Stimulated activated CD8-positive, alpha-beta memory T cell treated with anti-CD3 and anti-CD28 coated beads, Interleukin-15, amount 100 ng/mL, for 4 hours (primary cell): ENCODE measurements at places on chromosomes 16 and 17.

GRCh38 chr17:70405492-70406220, 236.3 kb downstream of the KCNJ2 start:
- DNase-seq, result no peak

DNA sequence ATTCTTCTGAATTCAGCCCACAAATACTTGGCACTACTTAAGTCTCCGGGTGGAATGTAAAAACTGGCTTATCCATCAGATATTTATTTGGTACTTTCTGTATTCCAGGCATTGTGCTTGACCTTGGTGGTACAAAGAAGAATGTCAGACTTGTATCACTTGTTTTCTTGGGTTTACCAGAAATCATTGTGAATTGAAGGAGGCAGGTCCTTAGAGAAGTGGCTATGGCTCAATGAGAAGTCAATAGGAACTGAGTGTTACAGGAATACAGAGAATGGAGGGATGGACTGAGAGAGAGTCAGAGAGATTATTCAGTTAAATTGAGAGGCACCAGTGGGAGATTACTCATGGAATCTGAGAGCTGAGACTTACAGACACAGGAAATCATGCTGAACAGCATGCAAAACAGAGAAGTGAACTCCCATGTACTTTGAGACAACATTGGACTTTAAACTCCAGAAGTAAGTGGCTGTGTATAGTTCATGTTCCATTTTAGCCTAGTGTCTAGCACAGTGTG, 704.1 kb downstream of the CDH11 start:
- no peak for DNase-seq

DNA sequence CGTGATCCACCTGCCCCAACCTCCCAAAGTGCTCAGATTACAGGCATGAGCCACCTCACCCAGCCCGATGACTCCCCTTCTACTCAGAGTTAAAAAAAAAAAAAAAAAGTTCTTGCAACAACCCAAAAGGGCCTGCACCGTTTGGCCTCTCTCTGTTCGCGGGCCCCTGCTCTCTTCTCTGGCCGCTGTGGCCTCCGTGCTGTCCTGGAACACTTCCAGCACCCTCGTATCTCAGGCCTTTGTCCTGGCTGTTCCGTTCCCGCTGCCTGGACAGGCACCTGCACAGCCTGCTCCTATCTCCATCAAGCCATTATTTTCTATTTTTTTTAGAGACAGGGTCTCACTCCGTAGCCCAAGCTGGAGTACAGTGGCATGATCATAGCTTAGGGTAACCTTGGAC, 10.8 kb downstream of the MYO1C start:
- DNase-seq, result no peak

DNA sequence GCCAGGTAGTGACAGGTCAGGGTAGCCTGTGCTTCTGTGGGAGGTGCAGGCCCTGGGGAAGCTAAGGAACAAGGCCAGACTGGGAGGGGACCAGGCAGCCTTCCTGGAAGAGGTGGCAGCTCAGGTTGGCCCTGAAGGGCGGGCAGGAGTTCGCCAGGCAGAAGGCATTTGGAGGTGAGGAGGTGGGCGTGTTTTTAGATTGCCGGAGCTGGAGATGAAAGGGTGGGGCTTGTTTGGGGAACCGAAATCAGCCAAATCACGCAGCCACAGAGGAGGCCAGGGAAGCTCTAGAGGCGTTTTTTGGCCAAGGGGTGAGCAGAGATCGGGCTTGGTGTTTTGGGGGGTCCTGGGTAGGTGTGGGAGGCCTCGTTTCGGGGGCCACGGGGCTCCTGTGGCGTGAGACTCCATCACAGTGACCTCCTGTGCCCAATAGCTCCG, 7.6 kb downstream of the ADCY7 start:
- DNase-seq, result no peak

DNA sequence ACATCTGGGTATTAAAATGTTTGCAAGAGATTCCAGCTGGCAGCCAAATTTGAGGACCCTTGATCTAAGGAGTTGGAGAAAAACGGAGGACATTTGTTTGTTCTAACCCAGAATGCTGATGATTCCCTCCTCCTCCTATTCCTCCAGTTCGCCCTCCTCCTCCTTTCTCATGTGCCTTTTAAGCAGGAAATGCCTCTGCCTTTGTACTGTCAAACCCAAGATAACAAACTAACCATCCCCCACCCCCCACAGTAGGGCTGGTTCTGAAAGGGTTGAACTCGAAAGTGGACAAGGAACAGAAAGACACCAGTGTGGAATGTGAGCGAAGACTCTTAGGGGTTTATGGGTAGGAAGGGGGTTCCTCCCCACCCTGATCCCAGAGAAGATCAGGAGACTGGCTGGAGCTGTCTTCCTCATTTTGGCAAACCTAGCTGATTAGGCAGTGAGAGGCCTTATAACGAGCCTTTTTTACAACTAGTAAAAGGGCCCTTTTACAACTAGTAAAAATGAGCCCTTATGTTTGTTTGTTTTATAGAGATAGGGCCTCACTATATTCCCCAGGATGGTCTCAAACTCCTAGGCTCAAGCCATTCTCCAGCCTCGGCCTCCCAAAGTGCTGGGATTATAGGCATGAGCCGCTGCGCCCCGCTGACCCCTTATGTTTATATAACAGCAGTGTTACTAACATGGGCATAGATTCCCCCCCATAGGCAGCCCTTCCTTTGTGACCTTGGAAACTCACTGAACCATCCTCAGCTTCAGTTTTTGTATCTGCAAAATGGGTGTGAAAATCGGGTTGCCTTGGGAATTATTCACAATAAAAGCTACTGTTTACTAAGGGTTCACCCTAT, 975 bp downstream of the CHD9 start:
- DNase-seq, result no peak

- no peak for DNase-seq
Observed at GRCh38 chr17:66138120-66138519, 53.8 kb downstream of the CEP112 start.

GRCh38 chr16:50335196-50335958, 33.4 kb downstream of the BRD7 start:
- no peak for DNase-seq

DNA sequence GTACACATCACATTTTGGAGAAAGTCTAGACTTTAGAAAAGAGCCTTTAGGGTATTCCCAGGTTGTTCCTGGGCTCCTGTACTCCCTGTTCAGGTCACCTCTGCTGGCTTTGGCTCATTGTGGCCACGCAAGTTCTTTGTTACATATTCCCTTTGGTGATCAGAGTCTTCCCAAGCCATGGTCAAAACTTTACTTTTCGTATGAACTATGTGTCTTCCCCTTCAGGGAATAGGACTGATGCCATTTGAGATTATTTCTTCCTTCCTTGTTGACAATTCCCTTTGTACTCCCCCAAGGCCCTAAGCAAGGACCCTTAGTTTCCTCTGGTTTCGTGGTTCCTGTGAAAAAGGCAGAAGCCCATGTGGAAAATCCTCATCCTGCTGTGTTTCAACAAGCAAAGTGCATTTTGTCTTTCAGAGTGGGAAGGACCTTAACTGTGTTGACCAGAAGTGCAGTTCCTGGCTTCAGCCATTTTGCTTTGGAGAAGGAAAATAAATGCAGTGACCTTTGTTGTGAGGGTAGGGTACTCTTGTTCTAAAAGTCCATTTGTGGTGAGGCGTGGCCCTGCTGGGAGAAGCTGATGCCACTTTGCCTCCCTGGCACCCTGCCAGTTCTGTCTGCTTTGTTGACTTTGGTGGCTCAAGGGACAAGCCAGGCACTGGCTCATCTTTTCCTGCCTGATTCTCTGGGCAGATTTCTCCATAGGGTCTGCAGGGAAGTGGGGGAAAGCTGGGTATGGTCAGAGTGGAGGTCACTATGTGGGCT, 55.1 kb downstream of the ZNRF1 start:
- no peak for DNase-seq

GRCh38 chr16:63617047-63617989, 1504.5 kb downstream of the CDH11 start:
- no peak for DNase-seq

GRCh38 chr16:69133373-69133954, 1.0 kb downstream of the UTP4 start:
- no peak for DNase-seq

- DNase-seq, result no peak
Observed at GRCh38 chr17:15361151-15361550, 19.8 kb upstream of the TEKT3 start.

DNA sequence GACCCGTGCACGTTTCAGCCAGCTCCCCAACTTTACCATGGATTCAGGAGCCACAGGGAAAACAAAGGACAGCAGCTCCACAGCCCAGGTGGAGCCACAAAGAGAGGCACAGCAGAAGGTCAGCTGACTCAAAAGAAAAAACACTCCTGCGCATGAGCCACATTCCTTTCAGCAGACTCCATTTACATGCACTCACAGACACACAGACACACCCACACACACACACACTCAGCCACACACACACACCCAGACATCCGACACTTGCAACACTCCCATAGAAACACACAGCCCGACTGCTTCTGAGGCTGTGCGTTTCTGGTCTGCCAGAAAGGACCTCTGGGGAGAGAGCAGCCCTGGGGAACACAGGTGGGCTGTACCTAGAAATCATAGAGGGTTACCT, 2335.5 kb downstream of the TP53TG3F start:
- DNase-seq, result no peak

GRCh38 chr16:11890231-11890965, 25.4 kb downstream of the GSPT1 start:
- no peak for DNase-seq
